H9 (cell line): ENCODE measurements at places on chromosomes 5 and 9. TPM values are rescaled to one million over a fixed set of nuclear protein-coding genes. Genes with fewer than 3 reads are reported as not detected.

Gene OGN
- total RNA-seq, result not detected in 2 replicates

Gene SPINK4
- not detected in 2 replicates for total RNA-seq

GRCh38 chr5:153340139-153340538, 150.3 kb upstream of the GRIA1 start:
- H3K27ac ChIP-seq, result no peak overlapping the region
- H3K36me3 ChIP-seq, result peaks cover 4% of the 10 kb centered on the region
- no peaks in the 10 kb centered on the region for H3K4me1 ChIP-seq
- no peaks in the 10 kb centered on the region for H3K27me3 ChIP-seq
- H3K4me3 ChIP-seq, result no peak overlapping the region
- no peak for DNase-seq

Gene C5orf58
- total RNA-seq, result 0.90 and 1.4 TPM in 2 replicates

Gene RC3H2
- total RNA-seq, result 49.0 and 49.8 TPM in 2 replicates

- DNase-seq, result no peak
- no peaks in the 10 kb centered on the region for H3K4me1 ChIP-seq
- H3K36me3 ChIP-seq, result no peaks in the 10 kb centered on the region
- no peak overlapping the region for H3K27ac ChIP-seq
- no peak overlapping the region for H3K4me3 ChIP-seq
- H3K27me3 ChIP-seq, result no peaks in the 10 kb centered on the region
Measured at GRCh38 chr9:126395439-126396212, 69.0 kb downstream of the MVB12B start.

- no peak overlapping the region for H3K27ac ChIP-seq
- no peaks in the 10 kb centered on the region for H3K27me3 ChIP-seq
Measured at GRCh38 chr5:154095904-154096303, 57.1 kb downstream of the MFAP3 start.

DNA sequence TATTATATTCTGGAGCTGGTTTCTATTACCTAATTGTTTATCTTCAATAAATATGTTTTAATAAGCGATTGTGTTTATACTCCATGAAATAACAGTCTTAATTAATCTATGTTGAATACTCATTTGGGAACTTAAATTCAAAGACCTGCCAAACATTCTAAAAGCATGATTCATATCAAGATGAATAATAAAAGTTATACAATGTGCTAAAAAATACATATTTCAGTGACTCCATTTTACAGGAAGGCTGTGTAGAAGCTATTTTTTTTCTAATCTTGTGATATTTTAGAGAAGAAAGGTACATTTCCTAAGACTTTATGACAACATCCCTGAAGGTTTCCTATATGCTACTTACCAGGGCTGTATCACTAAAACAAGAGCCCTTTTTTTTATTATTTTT, 417.9 kb downstream of the NFIB start:
- no peak for DNase-seq
- H3K27me3 ChIP-seq, result no peaks in the 10 kb centered on the region
- no peaks in the 10 kb centered on the region for H3K36me3 ChIP-seq
- H3K4me3 ChIP-seq, result no peak overlapping the region

DNA sequence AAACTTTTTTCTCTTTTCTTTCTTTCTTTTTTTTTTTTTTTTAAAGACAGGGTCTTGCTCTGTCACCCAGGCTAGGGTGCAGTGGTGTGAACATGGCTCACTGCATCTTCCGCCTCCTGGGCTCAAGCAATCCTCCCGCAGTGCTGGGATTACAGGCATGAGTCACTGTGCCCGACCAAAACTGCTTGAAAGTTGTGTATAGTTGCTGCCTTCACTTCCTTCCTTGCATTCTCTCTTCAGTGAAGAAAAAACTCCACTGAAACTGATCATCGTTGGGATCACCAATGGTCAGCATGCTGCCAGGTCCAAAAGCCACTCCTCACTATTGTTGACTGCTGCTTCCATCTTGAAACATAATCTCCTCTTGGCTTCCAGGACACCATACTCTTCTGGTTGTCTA, 66.6 kb upstream of the CTNNA1 start:
- peaks cover 15% of the 10 kb centered on the region; the same call in 1 of the 2 replicates for H3K36me3 ChIP-seq
- DNase-seq, result no peak
- H3K27me3 ChIP-seq, result no peaks in the 10 kb centered on the region
- no peaks in the 10 kb centered on the region for H3K4me1 ChIP-seq

GRCh38 chr9:33225319-33226147, 14.4 kb upstream of the SPINK4 start:
- no peak overlapping the region for H3K27ac ChIP-seq
- no peaks in the 10 kb centered on the region for H3K36me3 ChIP-seq
- H3K4me3 ChIP-seq, result no peak overlapping the region

Gene OR1J2
- not detected in 2 replicates for total RNA-seq

- H3K27ac ChIP-seq, result no peak overlapping the region
- H3K4me3 ChIP-seq, result no peak overlapping the region
- no peaks in the 10 kb centered on the region for H3K36me3 ChIP-seq
- peaks cover 2% of the 10 kb centered on the region; the same call in 1 of the 2 replicates for H3K4me1 ChIP-seq
- no peak for DNase-seq
Measured at GRCh38 chr5:17665836-17666235, 31.6 kb downstream of the TAF11L14 start.
